ENCODE measurements at places on chromosomes 5 and 9. TPM values are rescaled to one million over a fixed set of nuclear protein-coding genes. Genes with fewer than 3 reads are reported as not detected.

SPINK13 gene
- not detected for total RNA-seq

BSPRY gene
- total RNA-seq, result 10.2 TPM

AGXT2 gene
- not detected for total RNA-seq

RABEPK gene
- total RNA-seq, result 20.3 TPM

FRRS1L gene
- 11.0 TPM for total RNA-seq

WDR55 gene
- 26.3 TPM for total RNA-seq

PLCXD3 gene
- 4.5 TPM for total RNA-seq

LHX2 gene
- total RNA-seq, result not detected

NMUR2 gene
- total RNA-seq, result not detected

Measured in ureter (tissue), 1 donor.